ENCODE measurements at places on chromosomes 16 and 17.
A peak's percentile ranks its signal among the peaks of the same experiment; 100 is the strongest.

- DNase-seq: no peak
Measured at GRCh38 chr17:49573510-49574322, 2.0 kb upstream of the NXPH3 start.

DNA sequence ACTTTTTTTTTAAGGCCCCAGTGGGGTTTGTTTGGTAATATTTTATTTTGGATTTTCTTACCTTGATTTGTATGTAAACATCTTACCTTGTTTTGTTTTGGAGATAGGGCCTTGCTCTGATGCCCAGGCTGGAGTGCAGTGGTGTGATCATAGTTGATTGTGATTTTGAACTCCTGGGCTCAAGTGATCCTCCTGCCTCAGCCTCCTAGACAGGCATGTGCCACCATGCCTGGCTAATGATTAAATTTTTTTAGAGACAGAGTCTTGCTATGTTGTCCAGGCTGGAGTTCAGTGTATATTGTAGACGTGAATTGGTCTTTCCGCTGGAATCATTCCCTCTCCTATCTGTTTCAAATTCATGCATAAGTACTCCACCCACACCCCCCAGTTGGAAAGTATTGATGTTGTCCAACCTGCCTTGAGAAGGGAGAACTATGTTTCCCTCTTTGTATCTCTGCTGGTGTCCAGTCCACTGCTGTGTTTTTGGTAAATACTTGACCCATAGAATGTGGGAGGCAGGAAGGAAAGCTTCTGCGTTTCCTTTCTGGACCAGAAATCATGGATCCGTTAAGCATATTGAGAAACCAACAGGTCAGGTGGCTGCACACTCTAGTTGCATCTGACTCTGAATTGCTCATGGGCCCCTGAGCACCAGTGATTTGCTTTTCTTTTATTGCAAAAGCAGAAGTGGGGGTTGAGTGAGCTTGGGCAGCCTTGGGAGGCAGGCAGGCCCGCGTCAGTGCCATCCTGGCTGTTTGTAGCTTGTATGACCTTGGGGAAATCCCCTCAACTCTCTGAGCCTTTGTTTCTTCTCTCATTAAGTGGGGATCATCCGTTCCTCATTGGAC, 25.0 kb downstream of the RMI2 start:
- no peak for DNase-seq

DNA sequence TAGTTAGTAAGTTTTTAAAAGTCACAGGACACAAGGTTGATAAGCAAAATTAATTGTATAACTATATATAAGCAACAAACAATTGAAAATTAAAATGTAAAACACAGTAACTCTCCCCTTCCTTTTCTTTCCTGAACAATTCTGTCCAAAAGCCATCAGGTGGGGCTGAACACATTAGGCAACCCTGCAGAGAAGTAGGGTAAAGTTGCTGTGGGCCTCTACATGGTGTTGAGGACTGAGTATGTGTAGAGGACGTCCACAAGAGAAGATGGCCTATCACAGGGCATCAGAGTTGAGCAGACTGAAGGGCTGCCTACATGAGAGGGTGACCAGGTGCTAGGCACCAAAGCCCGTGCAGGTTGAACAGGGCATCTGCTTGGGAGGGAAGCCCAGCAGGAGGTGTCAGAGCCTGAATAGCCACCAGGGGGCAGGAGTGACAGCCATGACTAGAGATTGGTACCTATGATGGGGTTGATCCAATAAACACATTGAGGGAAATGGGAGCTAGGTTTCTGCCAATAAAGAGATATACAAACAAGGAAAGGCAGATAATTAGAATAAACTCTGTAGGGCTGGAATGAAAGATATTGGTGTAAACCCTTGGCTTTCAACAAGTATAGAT, 415.1 kb downstream of the NPIPA8 start:
- DNase-seq: peak; percentile 10

- peak; percentile 85 for DNase-seq
Measured at GRCh38 chr17:73308017-73308823, 3.6 kb downstream of the CDC42EP4 start.

DNA sequence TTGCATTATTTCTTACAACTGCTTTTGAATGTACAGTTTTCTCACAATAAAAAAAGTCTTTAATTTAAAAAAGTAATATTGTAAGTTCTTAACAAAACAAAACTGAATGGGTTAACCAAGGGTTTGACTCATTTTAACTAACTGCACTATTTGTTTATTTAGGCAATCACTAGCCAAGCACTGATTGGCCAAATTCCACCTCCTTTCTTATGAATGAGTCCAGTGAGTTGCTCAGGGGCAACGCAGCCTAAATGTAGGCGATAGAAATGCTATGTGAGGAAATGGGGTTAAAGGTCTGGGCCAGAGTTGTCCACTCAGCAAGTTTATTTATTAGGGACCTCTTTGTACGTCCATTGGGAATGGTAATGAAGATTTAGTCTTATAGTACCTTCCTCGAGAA, 89.6 kb upstream of the MAF start:
- no peak for DNase-seq

DNA sequence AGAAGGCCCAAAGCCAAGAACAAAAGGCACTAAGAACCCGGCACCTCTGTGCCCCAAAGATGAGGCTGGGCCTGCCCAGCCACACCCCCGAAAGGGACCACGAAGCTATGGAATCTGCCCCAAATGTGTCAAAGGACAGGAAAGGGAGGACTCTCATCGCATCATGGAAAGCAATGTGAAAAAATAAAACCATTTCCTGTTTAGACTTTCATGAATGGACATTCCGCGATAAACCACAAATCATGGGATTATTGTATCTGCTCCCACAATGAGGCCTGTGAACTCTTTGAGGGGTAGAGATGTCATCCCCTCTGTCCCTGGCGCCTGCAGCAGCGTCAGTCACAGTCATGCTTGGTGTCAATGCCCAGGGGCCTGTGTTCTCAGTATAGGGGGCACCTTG, 135.0 kb downstream of the COPRS start:
- no peak for DNase-seq

DNA sequence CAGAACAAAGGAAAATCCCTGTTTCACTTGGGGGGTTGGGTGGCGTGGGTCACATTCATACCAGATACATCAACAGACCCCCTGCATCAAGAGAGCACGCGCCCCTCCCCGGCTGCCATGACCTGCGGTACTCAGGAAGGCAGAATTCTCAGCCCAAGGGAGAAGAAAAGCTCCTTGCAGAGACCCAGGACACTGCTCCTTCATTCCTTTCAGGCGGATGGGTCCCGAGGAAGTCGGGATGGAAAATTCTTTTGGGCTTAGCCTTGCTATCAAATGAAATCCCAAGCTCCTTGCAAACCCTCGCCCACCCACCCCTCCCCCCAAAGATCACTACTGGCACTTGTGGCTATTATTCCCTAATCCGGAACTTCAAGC, 40.6 kb downstream of the HIC1 start:
- no peak for DNase-seq

DNA sequence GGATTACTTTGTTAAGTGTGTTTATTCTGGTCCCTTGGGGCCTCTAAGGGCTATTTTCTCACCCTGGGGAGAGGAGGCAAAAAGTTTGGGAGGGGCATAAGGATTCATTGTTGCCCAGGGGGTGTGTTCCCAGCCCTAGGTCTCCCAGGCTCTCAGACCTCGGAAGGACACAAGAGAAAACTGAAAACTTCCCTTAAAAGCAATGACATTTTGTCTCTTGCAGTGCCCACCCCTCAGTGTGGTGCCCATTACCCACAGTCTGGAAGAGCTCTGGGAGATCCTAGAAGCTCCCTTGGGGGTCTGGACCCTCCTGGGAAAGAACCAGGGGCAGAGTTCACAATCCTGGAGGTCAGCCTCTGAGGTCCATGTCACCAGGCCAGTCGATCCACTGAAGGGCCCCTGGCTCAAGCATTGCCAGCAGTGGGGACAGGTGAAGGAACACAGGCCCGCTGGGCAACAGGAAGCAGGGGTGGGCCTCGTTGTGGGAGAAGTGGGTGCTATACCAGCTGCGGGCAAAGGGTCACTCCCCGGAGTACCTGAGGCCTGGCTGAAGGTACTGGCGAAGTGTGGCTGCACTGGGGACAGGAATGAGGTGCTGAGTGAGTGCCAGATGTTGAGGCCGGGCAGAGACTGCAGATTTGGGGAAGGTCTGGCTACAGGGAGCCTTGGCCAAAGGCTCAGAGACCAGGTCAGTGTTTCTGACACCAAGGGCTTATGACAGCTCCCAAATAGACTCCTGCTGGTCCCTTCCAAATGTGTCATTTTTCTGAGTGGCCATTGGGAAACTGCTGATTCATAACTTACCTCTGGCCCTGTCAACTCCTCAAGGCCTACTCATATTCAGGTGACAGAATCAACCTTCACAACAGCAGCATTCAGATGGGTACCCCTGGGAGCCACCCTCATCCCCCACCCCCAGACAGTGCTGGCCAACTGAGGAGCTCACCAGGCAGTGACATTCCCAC, 4.6 kb upstream of the ZNF747 start:
- DNase-seq: no peak

- DNase-seq: no peak
Measured at GRCh38 chr16:56625140-56625942, at the start of gene MT1E. TSS of gene MT1E (plus strand) at chr16:56625781. CDS start at chr16:56625852, 71 bp downstream.

DNA sequence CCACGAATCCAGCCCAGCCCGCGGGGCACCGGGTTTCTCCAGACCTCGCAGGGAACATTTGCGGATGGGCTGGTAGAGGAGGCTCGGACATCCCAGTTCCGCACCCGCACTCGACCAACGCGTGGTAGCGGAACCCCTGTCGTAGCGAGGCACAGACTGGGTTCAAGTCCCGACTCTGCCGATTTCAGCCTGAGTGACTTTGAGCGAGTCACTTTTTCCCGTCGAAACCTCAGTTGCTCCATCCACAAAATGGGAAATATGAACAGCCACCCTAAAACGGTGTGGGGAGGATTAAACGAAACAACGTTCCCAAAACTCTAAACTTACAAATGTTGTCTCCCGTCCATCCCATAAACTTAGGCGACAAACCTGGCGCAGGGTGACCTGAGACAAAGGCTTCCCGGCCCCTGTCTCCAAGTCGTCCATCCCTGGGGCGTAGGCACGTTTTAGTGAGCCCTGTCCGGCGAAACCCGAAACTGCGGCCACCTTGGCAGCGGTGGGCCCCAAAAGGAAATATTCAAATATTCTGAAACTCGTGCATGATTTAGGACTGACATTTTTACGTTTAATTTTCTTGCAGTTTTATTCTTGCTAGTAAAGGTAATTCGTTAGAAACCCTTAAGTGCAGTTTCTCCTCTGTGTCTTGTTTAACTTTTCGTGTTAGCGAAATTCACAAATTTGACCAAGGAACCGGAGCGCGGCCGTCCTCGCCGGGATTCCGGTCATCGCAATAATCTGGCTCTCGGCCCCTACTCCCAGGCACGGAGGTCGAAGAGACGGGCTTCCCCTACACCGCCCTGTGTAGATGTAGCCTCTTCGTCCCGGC, 1.9 kb upstream of the MLLT6 start:
- no peak for DNase-seq

- no peak for DNase-seq
Measured at GRCh38 chr17:8861495-8862181, 5.8 kb downstream of the PIK3R6 start.

GRCh38 chr17:50310455-50311111, 35.3 kb upstream of the XYLT2 start:
- DNase-seq: no peak
